ENCODE measurements at places on chromosomes 7 and 10.

DNA sequence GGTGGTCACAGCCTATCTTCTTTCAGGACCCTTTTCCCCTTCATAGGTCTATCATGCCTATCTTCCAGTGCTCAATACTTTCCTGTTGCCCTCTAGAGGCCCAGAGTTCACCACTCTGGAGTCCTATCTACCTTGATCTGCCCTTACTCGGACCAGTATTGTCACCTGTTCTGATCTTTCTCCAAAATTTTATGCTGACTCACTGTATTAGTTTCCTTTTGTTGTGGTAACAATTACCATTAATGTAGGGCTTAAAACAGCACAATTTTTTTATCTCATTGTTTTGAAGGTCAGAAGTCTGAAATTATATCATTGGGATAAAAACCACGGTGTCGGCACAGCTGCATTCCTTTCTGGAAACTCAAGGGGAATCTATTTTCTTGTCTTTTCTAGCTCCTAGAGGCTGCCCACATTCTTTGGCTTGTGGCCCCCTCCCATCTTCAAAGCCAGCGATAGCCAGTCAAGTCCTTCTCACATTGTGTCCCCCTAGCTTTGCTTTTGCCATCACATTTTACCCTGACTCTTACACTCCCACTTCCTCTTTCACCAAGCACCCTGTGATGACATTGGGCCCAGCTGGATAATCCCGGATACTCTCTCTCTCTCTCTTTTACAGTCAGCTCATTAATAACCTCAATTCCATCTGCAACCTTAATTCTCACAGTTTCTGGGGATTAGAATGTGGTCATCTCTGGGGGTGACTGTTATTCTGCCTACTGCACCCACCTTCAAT lies 54.6 kb downstream of the TFAM start:
- no peak for DNase-seq

- no peak for DNase-seq
These were observed 25.6 kb downstream of the PRLHR start for GRCh38 chr10:118569882-118570252.

DNA sequence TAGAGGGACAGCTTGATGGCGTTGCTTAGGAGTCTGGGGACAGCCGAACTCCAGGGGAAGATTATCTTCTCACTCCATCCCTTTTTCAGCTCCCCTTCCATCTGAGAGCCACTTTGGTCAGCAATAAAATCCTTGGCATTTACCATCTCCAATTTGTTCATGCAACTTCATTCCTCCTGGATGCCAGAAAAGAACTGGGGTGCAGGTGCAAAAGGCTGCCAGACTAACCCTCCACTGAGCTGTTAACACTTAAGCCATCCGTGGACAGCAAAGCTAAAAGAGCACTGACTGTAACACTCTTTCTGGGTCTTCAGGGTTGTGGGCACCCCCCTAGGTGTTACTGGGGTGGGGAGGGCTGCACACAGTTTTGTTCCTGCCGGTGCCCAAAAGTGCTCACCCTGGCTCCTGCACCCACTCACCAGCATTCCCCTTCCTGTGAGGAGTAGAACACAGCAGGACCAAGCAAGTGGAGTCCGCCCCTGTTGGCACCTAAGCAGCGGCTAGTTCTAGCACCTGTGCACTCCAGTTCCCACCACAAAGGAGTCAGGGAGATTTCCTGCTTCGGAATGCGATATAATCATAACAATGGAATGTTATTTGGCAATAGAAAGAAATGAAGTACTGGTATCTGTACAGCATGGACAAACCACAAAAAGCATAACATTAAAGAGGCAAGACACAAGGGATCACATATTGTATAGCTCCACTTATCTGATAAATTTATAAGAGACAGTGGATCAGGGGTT lies 95.1 kb downstream of the NPY start:
- DNase-seq: no peak

DNA sequence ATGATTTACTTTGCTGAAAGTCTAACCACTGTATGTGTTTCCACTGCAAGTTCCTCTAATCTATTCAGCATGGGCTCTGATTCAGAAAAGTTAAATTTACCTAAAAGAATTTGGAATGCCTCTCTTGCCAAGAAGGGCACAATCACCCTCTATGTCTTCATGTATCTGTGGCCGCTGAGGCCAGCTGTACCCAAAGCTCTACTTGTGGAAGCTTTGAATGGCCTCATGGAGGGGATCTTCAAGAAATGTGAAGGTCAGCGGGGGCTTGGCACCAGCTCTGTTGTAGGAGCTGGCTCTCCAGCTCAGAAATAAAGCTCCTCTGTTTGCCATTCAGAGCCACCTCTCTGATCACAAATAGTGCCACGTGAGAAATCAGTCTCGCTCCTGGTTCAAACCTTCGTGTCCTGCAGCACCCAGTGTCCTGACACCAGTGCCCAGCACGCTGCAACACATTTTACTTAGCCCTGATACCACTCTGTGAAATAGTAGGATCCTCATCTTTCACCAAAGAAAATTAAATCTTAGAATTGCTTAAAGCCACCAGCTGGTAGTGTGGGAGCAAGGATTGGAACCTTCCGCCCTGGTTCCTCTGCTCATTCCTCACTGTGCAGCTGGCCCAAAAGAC lies 61.1 kb downstream of the PKD1L1 start:
- DNase-seq: no peak

GRCh38 chr7:120402079-120402767 lies 129.2 kb downstream of the KCND2 start:
- DNase-seq: no peak

- no peak for DNase-seq
These were observed 130.2 kb downstream of the TPST1 start for GRCh38 chr7:66335318-66335717.

DNA sequence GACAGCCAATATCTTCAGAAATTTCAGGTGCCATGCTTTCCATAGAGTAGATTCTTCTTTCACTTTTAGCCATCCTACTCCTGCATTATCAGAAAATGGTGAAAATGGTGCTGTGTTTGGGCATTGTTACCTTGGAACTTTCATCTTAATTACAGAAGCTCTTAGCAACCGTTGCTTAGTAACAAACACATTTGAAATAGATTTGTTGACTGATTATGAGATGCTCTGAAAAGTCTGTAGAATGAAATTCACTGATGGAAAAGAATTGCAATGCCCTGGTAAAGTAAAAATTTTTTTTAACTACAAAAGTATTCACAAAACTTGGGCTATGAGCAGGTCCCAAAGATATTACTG lies 249.3 kb upstream of the NEBL start:
- DNase-seq: no peak

GRCh38 chr10:6211671-6212635 lies 9.2 kb downstream of the PFKFB3 start:
- DNase-seq: no peak

DNA sequence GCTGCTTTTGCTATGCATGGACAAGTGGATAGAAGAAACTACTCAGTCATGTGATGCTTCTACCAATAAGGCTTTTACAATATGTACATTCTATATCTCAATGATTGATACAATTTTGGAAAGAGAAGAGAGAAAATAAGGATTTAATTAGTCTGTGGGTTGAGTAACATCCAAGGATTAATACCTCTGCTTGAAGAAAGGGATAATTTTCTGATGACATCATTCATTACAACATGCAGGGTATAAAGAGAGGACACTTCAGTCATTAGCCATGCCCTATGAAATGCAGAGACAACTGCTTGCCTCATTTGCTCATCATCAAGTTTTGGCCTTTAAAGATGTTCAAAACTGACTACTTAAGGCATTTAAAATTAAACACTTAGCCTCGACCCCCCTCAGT lies 237.3 kb downstream of the AHR start:
- no peak for DNase-seq

GRCh38 chr7:105647591-105647990 lies 66.3 kb upstream of the EFCAB10 start:
- DNase-seq: no peak

DNA sequence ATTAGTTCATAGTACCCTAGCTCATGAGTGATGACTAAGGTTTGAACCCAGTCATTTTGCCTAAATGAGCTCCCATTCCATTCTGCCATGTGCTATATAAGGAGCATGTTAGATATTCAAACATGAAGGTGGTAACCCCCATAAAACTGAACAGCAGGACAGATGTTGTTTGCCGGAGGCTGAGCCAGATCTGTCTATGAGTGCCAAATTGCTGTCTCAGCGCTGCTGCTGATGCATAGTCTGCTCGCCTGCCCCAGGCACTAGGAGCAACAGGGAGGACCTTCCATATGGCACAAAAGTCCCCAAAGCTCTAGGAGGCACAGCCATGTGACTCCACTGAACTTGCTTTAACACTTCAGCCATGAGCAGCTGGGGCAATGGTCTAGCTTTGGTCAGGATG lies 466.0 kb upstream of the GHITM start:
- DNase-seq: no peak

- no peak for DNase-seq
These were observed 128.4 kb downstream of the DNAJB6 start for GRCh38 chr7:157464971-157465886.

DNA sequence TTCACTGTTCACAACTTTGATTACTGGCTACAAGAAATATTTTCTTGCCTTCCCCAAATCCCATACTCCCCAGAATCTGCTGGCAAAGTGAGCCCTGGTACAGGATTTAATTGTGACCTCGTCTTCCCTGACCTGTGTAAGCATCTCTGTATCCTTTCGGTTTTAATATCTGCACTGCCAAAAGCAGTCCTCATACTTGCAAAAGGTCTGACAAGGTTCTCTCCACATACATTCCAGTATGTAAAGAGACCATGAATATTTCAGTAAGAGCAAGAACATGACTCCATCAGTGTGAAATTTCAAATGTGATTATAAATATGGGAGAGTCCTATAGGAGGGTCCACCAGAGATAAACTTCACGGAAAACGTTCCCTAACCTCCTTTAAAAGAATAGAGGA lies 134.0 kb upstream of the TCF7L2 start:
- DNase-seq: no peak

DNA sequence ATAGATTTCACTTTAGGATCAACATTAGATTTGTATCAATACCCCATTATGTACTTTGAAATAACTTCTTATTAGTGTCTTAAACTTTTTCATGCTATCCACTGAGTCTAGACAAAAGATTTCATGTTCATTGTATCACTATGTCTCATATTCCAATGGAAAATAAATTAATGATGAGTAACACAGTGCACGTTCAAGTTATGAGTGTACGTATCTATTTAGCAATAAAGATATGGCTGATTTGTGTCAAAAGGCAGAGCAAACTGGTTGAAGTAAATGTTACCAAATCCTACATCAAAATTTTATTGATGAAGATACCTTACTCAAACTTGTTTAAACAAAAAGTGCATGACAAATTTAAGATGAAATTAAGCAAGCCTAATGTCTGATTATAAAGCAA lies 102.4 kb downstream of the SEMA3E start:
- no peak for DNase-seq

- DNase-seq: no peak
These were observed 834 bp upstream of the TRIL start for GRCh38 chr7:28958980-28959347.

GRCh38 chr7:11607686-11608085 lies 224.3 kb downstream of the THSD7A start:
- DNase-seq: no peak

DNA sequence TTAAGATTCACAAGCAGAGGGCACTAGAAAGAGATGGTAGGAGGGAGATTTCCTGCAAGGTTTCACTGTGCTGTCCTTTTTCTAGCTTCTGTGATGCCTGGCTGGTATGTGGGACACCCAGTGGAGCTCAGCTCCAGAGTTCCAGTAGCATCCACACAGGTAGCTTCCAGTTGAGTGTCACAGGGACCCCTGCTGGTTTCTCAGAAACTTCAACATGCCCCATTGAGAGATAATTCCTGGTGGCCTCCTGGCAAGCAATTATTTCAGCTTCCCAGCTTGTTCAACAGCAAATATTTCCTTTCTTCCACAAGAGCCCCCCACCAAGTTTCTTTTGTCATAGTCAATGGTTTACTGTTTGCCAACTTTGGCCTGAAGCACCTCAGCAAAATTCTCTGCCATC lies 858.7 kb downstream of the REEP3 start:
- no peak for DNase-seq

- DNase-seq: no peak
These were observed 58.3 kb downstream of the ST7 start for GRCh38 chr7:117011419-117012260.

DNA sequence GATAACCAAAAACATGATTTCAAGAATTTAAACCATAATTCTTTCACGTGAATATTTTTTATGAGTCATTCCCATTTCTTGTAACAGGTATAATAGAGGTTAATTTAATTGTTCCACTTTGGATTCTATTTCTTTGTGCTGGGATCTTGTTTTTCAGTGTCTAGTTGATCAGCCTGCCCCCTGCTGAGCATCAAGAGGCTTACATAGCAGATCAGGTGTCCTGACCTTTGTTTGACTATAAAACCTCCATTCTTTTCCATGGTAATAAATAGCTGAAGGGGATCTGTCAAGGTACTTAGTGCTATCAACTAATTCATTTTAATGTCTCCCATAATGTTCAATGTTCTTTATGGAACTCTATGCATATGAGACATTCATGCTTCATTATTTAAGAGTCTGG lies 4.9 kb downstream of the COL17A1 start:
- DNase-seq: no peak

GRCh38 chr10:12950583-12951128 lies 50.9 kb downstream of the CCDC3 start:
- DNase-seq: no peak

GRCh38 chr10:130877126-130877525 lies 434.4 kb downstream of the TCERG1L start:
- no peak for DNase-seq

GRCh38 chr7:136056651-136057231 lies 79.6 kb upstream of the MTPN start:
- no peak for DNase-seq

DNA sequence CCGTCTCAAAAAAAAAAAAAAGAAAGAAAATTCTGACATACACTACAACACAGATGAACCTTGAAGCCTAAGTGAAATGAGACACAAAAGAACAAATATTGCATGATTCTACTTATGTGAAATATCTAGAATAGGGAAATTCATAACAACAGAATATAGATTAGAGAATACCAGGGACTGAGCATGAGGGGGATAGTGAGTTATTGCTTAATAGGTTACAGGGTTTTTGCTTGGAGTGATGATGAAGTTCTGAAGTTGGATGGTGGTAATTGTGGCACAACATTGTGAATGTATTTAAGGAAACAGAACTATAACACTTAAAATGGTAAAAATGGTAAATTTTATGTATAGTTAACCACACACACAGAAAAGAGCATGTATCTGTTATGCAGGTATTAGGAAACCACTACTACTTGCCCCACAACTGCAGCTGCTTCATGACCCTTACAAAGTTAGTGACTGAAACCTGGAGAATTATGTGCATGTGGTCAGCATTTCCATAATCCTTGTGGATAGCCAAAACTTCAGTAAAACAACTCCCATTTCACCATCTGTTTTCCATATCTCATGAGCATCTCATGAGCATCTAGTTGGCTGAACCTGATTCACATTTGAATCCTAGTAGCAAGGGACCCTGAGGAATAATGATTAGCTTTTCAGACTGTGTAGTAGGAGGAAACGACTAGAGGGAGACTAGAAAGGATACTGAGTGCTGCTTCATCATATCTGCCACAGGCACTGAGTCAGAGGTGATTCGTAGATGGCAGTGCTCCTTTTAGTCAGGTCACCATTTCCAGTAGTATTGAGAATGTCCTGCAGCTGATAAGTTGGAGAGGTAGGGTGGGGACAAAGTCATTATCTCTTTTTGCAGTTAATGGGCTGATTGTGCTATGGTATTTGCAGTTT lies 26.3 kb downstream of the SAMD8 start:
- DNase-seq: no peak
